Caki2 (cell line): ENCODE measurements at places on chromosomes 2 and 18.
A peak's percentile ranks its signal among the peaks of the same experiment; 100 is the strongest.

- DNase-seq: peak; percentile 40
Measured at GRCh38 chr2:215612786-215613185, 176.9 kb upstream of the FN1 start.

GRCh38 chr18:65587491-65587890 is 163.3 kb upstream of the CDH7 start:
- DNase-seq: no peak

- peak; percentile 81 for DNase-seq
Measured at GRCh38 chr2:101396316-101396717, 9.0 kb upstream of the CREG2 start.

- DNase-seq: no peak
Measured at GRCh38 chr18:55479656-55480420, 108.2 kb downstream of the TCF4 start.
